Activated naive CD4-positive, alpha-beta T cell treated with Interleukin-2 at 50 U/mL for 16 hours (primary cell): ENCODE measurements at places on chromosomes 3 and 15.

DNA sequence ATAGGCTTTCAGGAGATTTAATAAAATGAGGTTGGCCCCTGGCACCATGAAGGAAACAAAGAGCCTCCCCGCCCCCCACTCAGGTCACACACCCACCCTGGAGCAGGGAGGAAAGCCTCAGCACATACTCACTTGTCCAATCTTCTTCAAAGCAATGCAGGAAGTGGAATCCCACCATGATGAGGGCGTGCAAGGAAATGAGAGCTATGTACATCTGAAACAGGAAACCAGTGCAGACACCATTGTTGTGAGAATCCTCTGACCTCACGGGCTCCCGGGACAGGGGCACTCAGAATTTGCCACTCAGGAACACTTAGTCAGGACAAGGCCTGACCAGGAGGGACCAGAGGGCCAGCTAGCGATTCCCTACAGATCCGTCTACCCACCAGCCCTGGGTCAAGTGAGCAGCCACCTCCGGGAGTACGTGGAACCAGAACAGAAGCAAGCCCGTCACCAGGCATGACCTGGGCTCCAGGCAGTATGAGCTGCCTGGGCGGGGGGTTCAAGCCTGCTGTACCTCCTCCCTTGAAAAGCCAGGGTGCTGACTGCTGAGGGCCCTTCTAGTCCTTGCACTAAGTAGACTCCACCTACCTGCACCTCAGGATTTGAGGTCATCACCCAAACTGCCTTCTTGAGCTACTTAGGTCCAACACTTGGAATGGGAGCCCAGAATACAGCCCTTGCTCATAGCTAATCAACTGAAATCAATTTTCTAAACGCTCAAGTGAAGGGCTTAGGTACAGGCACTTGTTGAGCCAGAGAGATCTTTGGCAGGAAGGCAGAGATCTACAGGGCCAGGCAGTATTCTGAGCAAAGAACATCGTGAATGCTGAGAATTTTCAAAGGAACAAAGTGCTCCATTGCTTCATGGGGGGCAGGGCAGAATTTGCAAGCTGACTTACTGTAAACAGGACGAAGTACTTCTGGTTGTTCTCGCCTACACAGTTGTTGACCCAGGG is 42.7 kb downstream of the ZDHHC3 start:
- no peak for DNase-seq

DNA sequence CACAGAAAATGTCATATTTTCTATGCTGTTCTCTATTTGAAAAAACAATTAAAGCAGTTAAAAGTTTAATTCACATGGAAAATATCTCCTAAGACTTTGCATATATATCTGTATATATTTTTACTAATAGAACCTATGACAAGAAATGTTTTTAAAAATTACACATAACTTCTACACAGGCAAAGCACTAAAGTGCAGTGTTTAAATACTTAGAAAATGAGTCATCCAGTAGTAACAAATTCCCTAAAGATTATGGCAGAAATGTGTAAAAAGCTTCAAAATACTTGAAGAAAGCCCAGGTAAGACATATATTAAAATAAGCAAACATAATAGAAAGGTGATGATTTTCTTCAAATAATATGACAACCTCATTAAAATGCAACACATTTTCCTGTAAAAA is 236.6 kb downstream of the TBC1D5 start:
- DNase-seq = no peak

GRCh38 chr15:78004919-78005634 is 72.4 kb downstream of the TBC1D2B start:
- DNase-seq = no peak

GRCh38 chr3:160768031-160768430 is 12.0 kb downstream of the PPM1L start:
- DNase-seq = no peak

- DNase-seq = no peak
These were observed 37.4 kb downstream of the TFRC start for GRCh38 chr3:196044513-196044912.

DNA sequence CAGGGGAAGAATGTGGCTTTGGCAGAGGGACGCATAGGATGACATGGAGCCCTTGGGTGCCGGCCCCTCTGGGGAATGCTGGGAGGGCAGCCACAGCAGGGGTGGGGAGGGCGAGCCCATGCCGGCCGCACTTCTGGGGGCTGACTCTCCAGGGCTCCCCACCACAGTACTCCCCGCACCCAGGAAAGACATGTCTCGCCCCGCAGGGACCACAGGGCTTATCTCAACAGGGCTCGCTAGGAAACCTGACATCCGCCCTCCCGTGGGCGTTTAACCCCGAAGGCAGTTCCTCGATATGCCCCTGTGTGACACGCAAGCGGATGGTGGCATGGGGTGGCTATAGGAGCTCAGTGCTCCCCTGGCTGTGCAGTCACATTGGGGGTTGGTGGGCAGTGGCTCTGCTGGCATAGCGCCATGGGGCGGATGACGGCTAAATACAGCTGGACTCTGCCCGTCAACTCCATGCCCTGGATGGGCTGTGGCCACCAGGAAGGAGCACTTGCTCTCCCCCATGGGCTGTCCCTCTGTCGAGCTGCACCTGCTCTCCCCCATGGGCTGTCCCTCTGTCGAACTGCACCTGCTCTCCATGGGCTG is 141.4 kb downstream of the ADAMTS17 start:
- no peak for DNase-seq

DNA sequence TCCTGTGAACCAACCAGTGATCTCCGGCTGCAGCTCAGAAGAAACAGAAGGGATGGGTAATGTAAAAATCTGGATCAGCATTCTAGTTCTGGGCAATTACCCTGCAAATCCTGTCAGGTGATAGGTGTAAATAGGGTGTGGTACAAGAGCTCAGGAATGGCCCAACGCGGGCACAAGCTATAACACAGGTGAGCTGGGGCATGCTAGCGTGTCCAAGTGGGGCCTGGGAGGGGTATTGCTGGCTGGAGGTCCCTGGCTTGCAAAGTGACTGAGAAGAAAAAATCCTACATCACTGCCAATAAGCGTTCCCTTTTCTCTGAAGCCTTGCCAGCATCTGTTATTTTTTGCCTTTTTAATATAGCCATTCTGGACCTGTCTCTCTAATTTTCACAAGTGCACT is 9.7 kb upstream of the CHST2 start:
- no peak for DNase-seq
